ENCODE measurements at places on chromosomes 1 and 21.

- DNase-seq, result peak; percentile 38
Measured at GRCh38 chr1:27142464-27142863, 12.5 kb downstream of the SLC9A1 start.

DNA sequence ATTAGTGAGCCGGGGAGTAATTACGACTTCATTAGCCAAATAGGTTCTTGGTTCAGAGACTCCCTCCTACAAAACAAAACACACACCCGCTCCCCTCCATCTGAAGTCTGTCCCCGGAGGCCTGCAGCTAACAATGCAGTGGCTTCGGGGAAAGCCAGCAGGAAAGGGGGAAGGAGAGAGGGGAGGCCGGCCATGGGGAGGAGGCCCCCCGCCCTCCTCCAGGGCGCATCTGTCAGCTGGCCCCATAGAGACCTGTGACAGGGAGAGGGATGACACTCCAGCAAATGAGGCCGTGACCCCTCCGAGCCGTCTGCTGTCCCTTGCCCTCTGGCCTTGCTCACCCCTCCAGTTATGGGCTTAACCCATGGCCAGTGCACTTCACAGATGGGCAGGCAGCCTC lies 12.1 kb upstream of the CNTN2 start:
- no peak for DNase-seq

DNA sequence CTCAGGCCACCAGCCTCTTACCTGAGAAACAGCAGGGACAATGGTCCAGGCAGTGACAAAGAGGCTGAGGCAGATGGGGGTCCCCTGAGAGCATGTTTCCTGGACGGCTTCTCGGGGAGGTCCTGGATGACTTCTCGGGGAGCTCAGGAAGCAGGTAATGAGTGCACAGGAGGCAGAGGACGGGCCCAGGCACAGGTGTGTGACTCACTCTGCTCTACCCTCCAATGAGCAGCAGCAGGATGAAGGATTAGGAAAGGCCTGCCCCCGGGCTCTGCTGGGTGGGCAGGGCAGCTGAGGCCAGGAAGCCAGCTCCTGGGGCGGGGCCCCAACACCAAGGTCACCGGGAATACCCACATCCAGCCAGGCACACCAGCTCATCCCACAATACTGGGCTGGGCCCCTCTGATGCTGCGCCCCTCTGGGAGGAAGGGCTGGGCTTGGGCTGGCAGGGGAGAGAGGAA lies 17.2 kb upstream of the PTAFR start:
- DNase-seq, result no peak

- DNase-seq, result peak; percentile 41
Measured at GRCh38 chr1:210360852-210361477, 32.3 kb downstream of the HHAT start.

DNA sequence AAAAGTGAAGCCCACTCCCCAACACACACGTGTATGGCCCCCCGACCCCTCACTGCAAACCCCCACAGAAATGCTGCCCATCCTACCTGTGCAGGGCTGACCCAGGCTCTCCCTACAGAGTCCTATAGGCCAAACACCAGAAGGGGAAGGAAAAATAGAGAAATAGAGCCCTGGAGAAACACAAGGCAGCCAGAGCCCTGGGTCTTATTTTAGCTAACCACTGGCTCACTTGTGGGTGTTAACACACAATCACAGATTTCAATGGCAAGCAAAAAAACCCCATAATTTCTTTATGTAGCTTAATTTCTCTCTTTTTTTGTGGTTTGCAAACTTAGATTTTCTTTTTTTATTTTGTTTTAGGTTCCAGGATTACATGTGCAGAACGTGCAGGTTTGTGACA lies 989 bp upstream of the PIGR start:
- no peak for DNase-seq

DNA sequence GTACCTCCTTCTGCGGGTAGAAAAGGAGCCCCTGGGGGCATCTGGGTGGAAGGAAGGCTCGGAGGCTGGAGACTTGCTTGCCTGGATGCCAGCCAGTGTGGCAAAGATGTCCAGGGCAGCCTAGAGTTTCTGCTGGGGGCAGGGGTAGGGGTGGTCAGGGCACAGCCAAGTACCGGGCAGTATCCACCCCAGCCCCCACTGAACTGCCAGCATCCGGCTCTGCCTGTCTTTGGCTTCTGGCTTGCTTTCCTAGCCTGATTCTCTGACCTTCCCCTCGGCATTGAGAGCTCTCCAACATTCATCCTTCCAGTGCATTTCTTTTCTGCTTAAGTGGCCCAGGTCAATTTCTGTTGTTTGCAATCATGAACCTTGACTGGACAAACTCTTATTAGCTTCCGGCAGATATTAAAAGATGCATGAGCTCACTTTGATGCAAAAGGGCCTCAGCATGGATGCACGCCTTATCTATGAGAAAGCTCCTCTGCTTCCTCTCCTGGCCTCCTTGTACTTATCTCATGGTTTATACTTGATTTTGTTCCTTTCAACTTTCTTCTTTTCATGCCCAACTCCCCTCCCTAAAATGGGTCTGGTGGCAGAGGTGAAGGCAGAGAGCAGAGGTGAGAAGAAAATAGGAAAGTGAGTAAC lies 116.9 kb downstream of the HLCS start:
- DNase-seq, result no peak

DNA sequence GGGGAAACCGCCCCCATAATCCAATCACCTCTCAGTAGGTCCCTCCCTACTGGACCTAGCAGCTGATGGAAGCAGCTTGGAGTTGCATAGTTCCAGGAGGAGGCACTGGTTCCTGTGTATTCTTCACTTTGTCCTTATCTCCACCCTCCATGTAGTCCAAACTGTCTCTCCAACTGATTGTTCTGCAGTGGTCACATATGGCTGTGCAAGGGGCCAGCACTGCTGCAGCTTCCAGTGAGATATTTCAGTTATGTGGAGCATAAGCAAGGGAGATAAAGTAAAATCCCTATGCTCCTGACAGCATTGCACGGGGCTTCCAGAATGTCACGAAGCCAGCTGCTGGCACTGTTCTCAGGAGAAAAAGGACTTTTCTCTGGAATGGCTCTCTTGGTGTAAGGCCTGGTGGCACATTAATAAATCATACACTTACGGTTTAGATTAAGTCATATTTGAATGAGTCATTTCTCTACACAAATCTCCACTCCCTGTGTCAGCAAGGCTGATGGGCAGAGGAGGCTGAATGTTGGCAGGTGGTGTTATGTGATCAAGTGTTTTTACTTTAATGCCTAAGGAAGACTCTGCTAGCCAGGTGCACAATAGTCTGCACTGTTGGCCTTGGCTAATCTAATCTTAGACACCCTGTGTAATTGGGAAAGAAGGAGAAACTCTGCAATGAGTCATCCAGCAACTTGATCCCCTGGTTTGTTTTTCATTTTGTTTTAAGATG lies 93.4 kb downstream of the KCNK1 start:
- no peak for DNase-seq

DNA sequence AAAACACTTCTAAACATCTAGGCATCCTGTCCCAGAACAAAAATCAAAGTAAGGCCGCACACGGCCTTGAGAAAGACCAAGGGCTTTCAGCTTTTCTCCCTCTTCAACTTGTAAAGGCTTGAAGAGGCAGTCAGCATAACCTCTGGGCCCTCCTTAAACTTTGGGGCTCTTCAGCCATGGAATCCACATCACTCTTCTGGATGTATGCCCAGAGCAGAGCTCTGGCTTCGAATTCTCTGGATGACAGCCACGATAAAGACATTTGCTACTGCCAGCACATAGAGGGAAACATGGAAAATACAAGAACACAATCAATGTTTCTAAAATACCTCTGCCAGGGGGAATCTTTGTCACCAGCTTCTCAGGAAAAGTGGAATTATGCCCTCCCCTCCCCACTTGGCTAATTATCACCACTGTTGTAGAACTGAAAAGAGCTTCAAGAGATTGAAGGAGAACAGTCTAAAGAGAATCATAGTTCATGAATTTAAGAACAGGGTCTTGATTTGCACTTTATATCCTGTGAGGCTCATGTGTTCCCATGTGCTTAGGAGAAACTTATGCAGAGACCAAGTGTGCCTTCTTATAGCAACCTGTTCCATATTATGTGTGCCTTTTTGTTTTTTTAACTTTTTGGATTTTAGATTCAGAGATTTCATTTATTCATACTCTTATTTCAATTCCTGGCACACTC lies 39.0 kb upstream of the DPT start:
- DNase-seq, result no peak

GRCh38 chr1:162928141-162928540 lies 67.2 kb upstream of the CCDC190 start:
- DNase-seq, result no peak

GRCh38 chr1:155527677-155528076 lies 34.9 kb downstream of the ASH1L start:
- DNase-seq, result no peak

DNA sequence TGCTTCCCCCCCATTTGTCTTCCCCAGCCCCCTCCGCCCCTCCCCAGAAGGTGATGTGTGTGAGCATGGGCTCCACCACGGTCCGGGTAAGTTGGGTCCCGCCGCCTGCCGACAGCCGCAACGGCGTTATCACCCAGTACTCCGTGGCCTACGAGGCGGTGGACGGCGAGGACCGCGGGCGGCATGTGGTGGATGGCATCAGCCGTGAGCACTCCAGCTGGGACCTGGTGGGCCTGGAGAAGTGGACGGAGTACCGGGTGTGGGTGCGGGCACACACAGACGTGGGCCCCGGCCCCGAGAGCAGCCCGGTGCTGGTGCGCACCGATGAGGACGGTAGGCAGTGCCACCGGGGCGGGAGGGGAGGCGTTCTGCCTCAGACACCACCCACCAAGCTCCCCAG lies 52.2 kb upstream of the KDM4A start:
- DNase-seq, result no peak

DNA sequence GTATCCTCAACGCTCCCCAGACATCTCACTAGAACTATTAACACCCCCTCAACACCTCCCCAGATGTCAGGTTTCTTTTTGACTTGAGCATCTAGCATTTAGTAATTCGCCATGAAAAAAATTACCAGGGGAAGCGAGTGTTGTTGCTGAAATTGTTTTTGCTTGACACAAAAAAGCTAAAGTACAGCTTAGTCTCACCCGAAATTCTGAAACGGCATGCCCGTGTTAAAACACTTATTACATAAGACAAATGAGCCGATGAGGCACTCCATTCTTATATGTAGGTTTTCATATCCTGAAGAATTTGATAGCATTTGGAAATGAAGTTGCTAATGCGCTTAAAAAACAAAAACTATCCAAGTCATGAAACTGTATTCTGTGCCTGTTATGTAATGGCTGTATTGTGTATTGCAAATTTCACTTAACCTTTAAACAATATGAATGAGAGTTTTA lies 1.3 kb upstream of the NRIP1 start:
- DNase-seq, result no peak

DNA sequence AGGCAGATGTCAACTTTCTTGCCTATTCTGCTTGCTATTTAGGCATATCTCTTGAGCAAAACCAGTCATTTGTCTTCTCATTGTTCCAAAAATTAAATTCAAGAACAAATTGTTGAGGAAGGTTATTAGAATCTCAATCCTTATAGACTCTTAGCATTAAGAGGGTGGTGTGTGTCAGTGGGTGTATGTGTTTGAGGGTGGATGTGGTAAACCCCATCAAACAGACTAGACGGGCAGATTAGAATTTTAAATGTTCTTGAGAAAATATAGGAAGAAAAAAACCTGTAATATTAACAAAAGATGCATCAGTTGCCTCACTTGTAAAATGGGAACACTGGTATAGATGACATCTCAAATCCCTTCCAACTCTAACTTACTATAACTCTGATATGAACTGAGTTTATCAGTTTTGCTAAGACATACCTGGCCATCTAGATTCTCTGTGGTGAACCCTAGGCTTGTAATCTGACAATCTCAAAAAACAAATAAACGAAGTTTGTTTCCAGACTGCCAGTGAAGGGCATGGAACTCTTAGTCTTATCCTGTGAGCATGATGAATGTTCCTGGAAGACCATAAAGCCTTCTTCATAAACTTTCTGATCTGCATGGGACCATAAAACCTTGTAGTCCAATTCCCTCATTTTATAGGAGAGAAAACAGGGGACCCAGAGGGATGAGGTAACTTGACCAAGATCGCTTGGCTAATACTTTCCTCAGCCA lies 176.3 kb upstream of the SGIP1 start:
- DNase-seq, result no peak

DNA sequence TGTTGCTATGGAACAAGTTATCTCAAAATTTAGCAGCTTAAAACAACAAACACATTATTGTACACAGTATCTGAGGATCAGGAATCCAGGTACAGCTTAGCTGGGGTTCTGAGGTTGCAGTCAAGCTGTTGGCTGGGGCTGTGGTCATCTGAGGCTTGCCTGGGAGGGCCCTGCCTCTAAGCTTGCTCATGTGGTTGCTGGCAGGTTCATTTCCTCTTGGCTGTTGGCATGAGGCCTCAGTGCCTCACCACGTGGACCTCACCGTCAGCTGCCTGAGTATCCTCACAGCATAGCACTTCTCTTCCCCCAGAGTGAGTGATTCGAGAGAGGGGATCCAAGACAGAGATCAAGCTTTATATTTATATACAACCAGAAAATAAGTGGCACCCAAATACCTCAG lies 18.6 kb downstream of the NTPCR start:
- no peak for DNase-seq

DNA sequence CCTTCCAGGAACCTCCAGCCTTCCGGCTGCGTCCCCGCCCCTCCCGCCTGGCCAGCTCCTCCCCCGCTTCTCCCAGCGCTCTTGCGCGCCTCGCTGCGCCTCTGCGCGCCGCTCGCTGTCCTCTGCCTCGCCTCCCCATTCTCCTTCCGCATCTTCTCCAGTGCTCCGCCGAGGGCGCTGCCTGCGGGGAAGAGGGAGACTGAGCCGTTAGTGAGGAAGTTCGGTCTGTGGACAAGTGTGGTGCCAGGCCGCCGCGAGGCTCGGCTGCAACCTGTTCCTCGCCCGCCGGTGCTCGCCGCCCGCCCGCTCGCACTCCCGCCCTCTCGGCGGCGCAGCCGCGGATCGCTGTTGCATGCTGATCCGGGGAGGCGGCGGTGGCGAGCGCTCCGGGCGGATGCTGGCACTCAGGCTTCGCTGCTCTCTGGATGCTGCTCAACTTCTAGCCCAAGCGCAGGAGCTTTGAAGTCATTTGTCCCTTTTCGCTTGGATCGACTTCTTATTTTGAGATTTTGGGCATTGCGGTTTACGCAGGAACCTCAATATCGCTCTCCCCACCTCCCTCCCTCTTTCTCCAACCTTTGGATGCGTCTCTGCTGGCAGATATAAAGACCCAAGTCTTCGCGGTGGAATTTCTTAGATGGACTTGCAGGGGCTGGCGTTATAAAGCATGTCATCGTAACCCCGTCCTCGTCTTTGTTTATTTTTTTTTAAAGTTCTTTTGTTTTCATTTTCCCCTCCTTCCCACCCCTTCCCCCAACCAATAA lies 614 bp upstream of the CACNA1E start:
- DNase-seq, result peak; percentile 47

GRCh38 chr21:37764691-37765090 lies 151.6 kb downstream of the KCNJ6 start:
- DNase-seq, result no peak

- DNase-seq, result no peak
Measured at GRCh38 chr1:213876531-213876930, 111.2 kb upstream of the PROX1 start.

DNA sequence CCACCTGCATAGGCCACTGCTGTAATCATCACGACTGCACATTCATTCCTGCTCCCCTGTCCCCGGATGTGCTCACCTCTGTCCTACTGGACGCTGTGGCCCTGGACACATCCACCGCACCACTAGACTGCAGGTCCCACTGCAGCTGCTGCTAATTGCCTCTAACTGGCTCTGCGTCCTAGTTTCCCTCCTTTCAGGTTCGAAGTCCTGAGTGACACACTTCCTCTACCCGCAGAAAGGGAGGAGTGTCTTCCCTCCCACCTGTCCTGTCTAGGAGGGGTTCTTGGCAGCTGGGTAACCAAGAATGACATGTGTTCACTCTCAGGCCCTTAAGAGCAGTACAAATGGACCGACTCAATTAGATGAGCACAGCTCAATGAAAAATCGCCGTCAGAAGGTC lies 40.5 kb upstream of the ITPKB start:
- DNase-seq, result no peak
